ENCODE measurements at places on chromosomes 5 and 9. TPM values are rescaled to one million over a fixed set of nuclear protein-coding genes. Genes with fewer than 3 reads are reported as not detected.

- no peak for DNase-seq
- H3K27me3 ChIP-seq = no peaks in the 10 kb centered on the region
- H3K36me3 ChIP-seq = no peaks in the 10 kb centered on the region
- no peaks in the 10 kb centered on the region for H3K4me1 ChIP-seq
- no peak overlapping the region for H3K4me3 ChIP-seq
These were observed 913.8 kb downstream of the TLE1 start for GRCh38 chr9:80775530-80775929.

DNA sequence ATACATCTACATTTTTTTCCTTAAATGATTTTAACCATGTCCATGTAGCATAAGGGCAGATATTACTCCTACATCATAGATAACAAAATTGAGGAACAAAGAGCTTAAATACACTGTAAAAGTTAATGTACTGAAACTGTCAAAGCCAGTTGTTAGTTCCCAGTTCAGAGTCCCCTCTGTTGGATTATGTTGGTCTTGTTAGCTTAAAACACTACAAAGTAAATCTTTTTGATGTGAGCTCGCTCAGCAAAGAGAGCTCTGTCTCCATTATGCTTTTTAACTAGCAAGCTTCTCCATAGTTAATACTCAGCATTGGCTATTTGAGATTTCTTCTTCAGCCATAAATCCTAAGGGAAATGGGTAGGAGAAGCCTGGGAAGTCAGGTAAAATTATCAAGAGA is 149.1 kb downstream of the ADAMTS6 start:
- H3K27me3 ChIP-seq = no peaks in the 10 kb centered on the region
- no peak for DNase-seq
- H3K27ac ChIP-seq = no peak overlapping the region
- peaks cover 3% of the 10 kb centered on the region for H3K4me1 ChIP-seq
- H3K36me3 ChIP-seq = no peaks in the 10 kb centered on the region

- no peaks in the 10 kb centered on the region for H3K36me3 ChIP-seq
- no peak overlapping the region for H3K4me3 ChIP-seq
- H3K4me1 ChIP-seq = peaks cover 5% of the 10 kb centered on the region
These were observed 213.0 kb downstream of the FBXL17 start for GRCh38 chr5:108168915-108169314.

- no peaks in the 10 kb centered on the region for H3K36me3 ChIP-seq
- H3K27me3 ChIP-seq = peaks cover 3% of the 10 kb centered on the region
- H3K4me1 ChIP-seq = no peaks in the 10 kb centered on the region
- DNase-seq = no peak
These were observed 470.4 kb downstream of the ZSWIM6 start for GRCh38 chr5:61802456-61802855.

DNA sequence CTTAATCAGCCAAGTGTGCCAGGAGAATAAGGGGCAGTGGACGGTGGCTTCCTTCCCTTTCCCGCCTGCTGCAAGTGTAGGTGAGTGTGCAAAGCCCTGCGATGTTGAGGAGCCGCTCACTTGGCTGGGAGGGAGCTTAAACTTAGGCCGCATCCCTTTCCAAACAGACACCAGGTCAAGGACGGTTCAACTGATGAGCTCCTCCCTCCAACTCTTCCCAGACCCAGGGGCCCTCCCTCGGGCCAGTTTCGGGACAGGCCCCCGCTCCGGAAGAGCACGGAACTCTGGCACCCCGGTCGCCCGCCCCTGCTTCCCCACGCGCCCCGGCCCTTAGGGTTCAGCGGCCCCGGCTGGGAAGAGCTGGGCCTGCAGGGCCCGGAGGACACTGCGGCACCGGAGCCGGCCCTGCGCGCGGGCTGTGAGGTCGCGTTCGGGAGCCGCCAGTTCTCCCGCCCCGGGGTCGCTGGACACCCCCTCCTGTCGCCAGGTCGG is 481 bp downstream of the MRPL36 start:
- peak overlapping the region; percentile 58 for H3K27ac ChIP-seq
- H3K4me1 ChIP-seq = peaks cover 16% of the 10 kb centered on the region
- peak overlapping the region; percentile 88 for H3K4me3 ChIP-seq
- H3K36me3 ChIP-seq = peaks cover 12% of the 10 kb centered on the region
- DNase-seq = no peak
- H3K27me3 ChIP-seq = no peaks in the 10 kb centered on the region

- no peak overlapping the region for H3K27ac ChIP-seq
- H3K4me3 ChIP-seq = no peak overlapping the region
- H3K36me3 ChIP-seq = no peaks in the 10 kb centered on the region
- peaks cover 3% of the 10 kb centered on the region for H3K27me3 ChIP-seq
These were observed 38.3 kb downstream of the HTR1A start for GRCh38 chr5:63923914-63924313.

- peak overlapping the region; percentile 70 for H3K27ac ChIP-seq
- no peaks in the 10 kb centered on the region for H3K27me3 ChIP-seq
- peaks cover 10% of the 10 kb centered on the region for H3K4me1 ChIP-seq
- H3K36me3 ChIP-seq = no peaks in the 10 kb centered on the region
- H3K4me3 ChIP-seq = no peak overlapping the region
- no peak for DNase-seq
These were observed 75.4 kb upstream of the ANKH start for GRCh38 chr5:14946815-14947620.

GRCh38 chr5:156174225-156174624 is 152.7 kb upstream of the SGCD start:
- H3K36me3 ChIP-seq = no peaks in the 10 kb centered on the region
- peaks cover 2% of the 10 kb centered on the region for H3K4me1 ChIP-seq
- no peak overlapping the region for H3K4me3 ChIP-seq
- H3K27me3 ChIP-seq = no peaks in the 10 kb centered on the region
- no peak overlapping the region for H3K27ac ChIP-seq

DNA sequence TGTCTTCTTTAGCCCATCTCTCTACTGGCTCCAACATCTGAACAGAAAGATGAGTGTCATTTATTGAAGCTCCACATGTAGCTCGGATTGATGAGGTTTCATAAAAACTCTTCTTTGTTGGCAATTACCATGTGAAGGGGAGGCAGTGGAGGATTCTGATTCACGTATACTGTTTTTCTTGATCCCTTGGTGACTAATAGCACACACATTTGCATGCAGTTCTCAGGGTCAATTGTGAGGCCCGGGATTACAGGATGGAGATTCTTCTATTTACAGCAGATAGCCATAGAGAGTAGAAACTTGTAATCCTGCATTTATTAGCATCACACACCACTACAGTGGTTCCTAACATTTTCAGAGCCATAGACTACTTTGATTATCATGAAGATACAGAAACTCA is 133.2 kb upstream of the MARCHF11 start:
- H3K36me3 ChIP-seq = no peaks in the 10 kb centered on the region
- H3K4me1 ChIP-seq = no peaks in the 10 kb centered on the region
- no peak overlapping the region for H3K4me3 ChIP-seq
- no peak overlapping the region for H3K27ac ChIP-seq

DNA sequence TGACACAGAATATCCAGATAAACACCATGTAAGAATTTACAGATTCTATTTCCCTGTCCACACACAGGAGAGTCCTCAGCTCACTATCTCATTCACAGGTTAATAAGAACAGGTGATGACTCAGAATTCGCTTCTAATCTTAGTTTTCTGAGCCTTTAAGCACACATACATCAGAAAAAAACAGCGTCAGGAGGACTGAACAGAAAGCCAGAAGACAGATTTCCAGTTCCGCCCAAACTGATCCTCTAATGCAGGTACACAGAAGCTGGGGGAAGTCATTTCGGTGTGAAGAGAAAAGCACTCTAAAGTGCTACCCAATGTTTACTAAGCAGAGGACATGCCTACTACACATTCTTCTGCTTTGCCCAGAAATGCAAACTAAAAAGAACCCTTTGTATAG is 1.6 kb downstream of the CEMIP2 start:
- peaks cover 9% of the 10 kb centered on the region for H3K27me3 ChIP-seq
- peaks cover 46% of the 10 kb centered on the region for H3K4me1 ChIP-seq
- peak overlapping the region; percentile 87 for H3K27ac ChIP-seq
- DNase-seq = no peak

- H3K27me3 ChIP-seq = no peaks in the 10 kb centered on the region
- no peak for DNase-seq
- H3K4me3 ChIP-seq = peak overlapping the region; percentile 39
- H3K36me3 ChIP-seq = peaks cover 5% of the 10 kb centered on the region
- H3K4me1 ChIP-seq = peaks cover 75% of the 10 kb centered on the region
These were observed 132.4 kb upstream of the OTULINL start for GRCh38 chr5:14449052-14449661.

GRCh38 chr9:77598524-77598923 is 49.6 kb downstream of the GNA14 start:
- H3K36me3 ChIP-seq = no peaks in the 10 kb centered on the region
- H3K4me1 ChIP-seq = peaks cover 24% of the 10 kb centered on the region
- H3K27me3 ChIP-seq = no peaks in the 10 kb centered on the region
- no peak overlapping the region for H3K27ac ChIP-seq
- no peak for DNase-seq

DNA sequence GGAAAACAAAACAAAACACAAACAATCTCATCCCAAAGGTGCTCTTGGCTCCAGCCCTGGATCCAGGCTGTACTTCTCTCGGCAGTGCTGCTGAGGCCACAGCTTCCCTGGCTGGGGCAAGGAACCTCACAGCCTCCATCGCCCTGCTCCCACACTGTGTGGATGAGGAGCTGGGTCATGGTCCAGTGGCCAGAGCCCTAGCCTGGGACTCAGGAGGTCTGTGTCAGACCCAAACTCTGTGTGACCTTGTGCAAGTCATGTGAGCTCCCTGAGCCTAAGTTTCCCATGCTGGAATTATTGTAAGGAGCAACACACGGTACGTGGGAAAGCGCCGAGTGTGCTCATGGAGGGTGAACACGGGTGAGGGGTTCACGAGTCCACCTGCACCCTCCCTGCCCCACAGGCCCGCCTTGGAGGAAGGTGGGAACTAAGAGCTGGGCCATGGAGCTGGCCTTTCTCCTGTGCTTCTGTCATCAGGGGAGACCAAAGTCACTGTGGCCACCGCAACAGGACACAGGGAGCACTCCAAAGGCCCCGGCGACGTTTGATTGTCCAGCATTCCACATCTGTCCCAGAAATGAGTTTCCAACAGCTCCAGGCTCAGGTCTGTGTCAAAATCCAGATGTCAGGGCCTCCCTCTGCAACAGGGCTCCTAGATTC is 26.2 kb upstream of the SMU1 start:
- H3K27me3 ChIP-seq = no peaks in the 10 kb centered on the region
- H3K27ac ChIP-seq = peak overlapping the region; percentile 77
- H3K4me1 ChIP-seq = peaks cover 16% of the 10 kb centered on the region
- H3K36me3 ChIP-seq = no peaks in the 10 kb centered on the region

- H3K36me3 ChIP-seq = no peaks in the 10 kb centered on the region
- H3K27me3 ChIP-seq = no peaks in the 10 kb centered on the region
- peaks cover 4% of the 10 kb centered on the region for H3K4me1 ChIP-seq
- DNase-seq = no peak
- H3K27ac ChIP-seq = no peak overlapping the region
These were observed 20.3 kb upstream of the DUSP1 start for GRCh38 chr5:172791286-172791685.

GRCh38 chr5:101897914-101898313 is 398.2 kb downstream of the SLCO4C1 start:
- H3K4me1 ChIP-seq = no peaks in the 10 kb centered on the region
- H3K4me3 ChIP-seq = no peak overlapping the region
- H3K27me3 ChIP-seq = peaks cover under 1% of the 10 kb centered on the region

GRCh38 chr5:7186818-7187217 is 209.1 kb upstream of the ADCY2 start:
- no peak overlapping the region for H3K4me3 ChIP-seq
- no peaks in the 10 kb centered on the region for H3K36me3 ChIP-seq
- no peaks in the 10 kb centered on the region for H3K27me3 ChIP-seq
- peaks cover 8% of the 10 kb centered on the region for H3K4me1 ChIP-seq

GRCh38 chr9:110371411-110372007 is 33.8 kb upstream of the TXNDC8 start:
- no peaks in the 10 kb centered on the region for H3K4me1 ChIP-seq
- no peaks in the 10 kb centered on the region for H3K36me3 ChIP-seq
- H3K27ac ChIP-seq = no peak overlapping the region
- peaks cover 2% of the 10 kb centered on the region for H3K27me3 ChIP-seq
- H3K4me3 ChIP-seq = no peak overlapping the region
- no peak for DNase-seq

- H3K4me1 ChIP-seq = peaks cover 25% of the 10 kb centered on the region
- DNase-seq = no peak
- H3K27ac ChIP-seq = no peak overlapping the region
- no peak overlapping the region for H3K4me3 ChIP-seq
- no peaks in the 10 kb centered on the region for H3K27me3 ChIP-seq
These were observed 419.9 kb downstream of the CCDC171 start for GRCh38 chr9:15972760-15973159.

GRCh38 chr5:115098041-115098702 is 71.5 kb downstream of the TRIM36 start:
- H3K36me3 ChIP-seq = no peaks in the 10 kb centered on the region
- H3K27me3 ChIP-seq = peaks cover 3% of the 10 kb centered on the region
- no peaks in the 10 kb centered on the region for H3K4me1 ChIP-seq
- DNase-seq = no peak
- no peak overlapping the region for H3K4me3 ChIP-seq

DNA sequence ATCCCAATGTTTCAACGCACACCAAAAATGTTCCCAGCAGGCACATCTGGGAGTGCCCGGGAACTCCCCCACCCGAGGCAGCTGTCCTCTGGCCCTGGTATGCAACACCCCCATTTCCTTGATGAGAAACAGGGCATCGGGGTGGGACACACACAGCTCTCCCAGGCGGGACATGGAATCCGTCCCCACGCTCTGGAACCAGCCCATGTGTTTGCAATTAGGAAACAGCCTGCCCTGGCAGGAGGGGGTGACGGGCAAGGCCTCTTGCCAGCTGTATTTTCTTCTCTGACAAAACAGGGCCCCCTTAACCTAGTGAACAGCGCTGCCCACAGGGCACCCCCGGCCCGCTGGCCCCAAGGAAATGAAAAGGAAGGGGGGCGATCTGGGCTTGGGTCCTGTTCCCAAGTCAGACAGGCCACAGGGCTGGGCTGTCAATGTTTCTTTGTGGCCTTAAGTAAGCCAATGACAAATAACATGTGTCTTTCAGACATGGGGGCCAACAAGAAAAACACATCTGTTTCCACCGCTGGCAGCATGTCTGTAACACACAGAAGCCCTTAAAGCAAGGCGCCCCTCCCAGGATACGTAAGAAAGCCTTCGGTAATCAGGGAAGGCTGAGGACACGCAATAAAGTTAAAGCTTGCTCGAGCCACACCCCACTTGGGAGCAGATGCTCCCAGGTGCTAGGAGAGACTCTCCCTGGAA is 125.3 kb downstream of the ROR2 start:
- no peak overlapping the region for H3K27ac ChIP-seq
- peak overlapping the region; percentile 24 for H3K4me3 ChIP-seq
- H3K4me1 ChIP-seq = peaks cover 29% of the 10 kb centered on the region
- no peaks in the 10 kb centered on the region for H3K27me3 ChIP-seq
- H3K36me3 ChIP-seq = peaks cover 10% of the 10 kb centered on the region

Gene SPATA31E1
- total RNA-seq = not detected

Gene SLC36A2
- total RNA-seq = not detected

Gene SH3PXD2B
- total RNA-seq = 38.4 TPM

Gene CCL27
- 0.43 TPM for total RNA-seq

Gene PCDHB7
- 0.29 TPM for total RNA-seq

Gene GIN1
- 6.9 TPM for total RNA-seq

Gene GBGT1
- 54.9 TPM for total RNA-seq

Gene GRPEL2
- 22.6 TPM for total RNA-seq

Gene ZBED3
- total RNA-seq = 15.4 TPM

Gene PCDHGB3
- 1.2 TPM for total RNA-seq

Gene ZDHHC21
- total RNA-seq = 10.1 TPM
